ENCODE measurements at places on chromosomes 4 and X.

DNA sequence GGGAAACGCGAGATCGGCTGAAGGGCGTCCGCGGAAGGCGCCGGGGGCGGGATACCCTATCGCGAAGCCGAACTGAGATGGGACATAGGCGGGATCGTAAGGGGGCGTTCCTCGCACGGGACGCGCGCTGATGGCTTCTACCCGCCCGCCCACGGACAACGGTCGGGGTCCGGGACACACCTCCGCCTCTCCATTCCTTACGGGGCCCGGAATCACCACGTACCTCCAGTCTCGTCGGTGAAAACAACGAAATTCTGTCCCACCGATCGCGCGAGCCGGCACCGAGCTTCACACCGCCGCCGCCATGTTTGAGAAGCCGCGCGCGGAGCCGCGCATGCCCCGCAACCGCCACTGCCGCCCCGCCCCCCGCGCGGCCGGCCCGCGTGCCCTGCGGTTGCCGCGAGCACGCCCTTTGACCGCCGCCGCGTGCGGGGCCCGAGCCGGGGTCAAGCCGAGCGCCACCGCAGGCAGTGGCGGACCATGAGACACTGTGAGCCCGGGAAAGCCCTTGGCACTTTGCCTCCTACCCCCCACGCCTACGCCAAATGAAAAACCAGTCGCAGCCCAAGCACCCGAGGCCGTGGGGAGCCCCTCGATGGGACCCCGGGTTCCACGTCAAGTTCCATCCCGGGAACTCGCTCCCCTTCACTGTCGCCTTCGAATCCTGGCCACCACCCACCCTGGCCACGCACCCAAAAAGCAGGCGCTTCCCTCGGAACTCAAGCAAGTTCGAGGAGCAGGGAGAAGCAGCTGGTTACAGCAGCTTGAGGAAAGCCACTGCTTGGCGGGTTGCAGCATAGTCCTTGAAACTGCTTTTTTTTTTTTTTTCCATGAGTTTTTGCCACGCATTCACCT, at the start of gene SCML2:
SCML2 (minus strand) TSS at position 320 of the 855 bp plus-strand sequence. CDS start 20,617 bp downstream, outside the sequence.
- DNase-seq = peak; percentile 59

- DNase-seq = peak; percentile 16
Observed at GRCh38 chrX:100615005-100615404, 21.6 kb downstream of the TSPAN6 start.

DNA sequence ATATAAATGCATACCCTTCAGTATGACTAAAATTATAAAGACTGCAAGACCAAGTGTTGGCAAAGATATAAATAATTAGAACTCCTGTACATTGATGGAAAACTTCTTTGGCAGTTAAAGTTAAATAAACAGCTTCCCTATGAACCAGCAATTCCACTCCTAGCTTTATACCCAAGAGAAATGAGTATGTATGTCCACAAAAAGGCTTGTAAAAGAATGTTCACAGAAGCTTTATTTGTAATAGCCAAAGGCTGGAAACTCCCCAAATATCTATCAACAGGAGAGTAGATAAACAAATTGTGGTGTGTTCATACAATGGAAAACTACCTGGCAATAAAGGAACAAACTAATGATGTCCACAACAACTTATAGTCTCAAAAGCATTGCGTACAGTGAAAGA, 184.8 kb downstream of the AMELX start:
- DNase-seq = no peak

DNA sequence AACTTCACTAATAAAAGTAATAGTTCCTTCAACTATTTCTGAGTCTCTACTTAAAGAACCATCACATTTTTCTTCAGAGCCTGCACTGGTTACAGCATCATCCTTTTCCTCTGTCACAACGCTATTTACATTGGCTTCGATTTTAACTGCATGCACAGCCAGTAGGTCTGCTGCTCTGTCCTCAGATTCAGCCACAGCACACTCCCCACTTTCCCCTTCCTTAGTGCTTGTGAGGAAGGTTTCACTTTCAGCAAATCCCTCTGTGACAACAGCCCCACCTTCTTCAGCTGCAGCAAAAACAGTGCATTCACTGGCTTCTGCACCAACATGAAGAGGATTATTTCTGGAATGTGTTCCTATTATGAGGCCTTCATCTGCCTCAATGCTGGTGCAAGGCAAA, 25.7 kb downstream of the BOD1L1 start:
- DNase-seq = no peak

DNA sequence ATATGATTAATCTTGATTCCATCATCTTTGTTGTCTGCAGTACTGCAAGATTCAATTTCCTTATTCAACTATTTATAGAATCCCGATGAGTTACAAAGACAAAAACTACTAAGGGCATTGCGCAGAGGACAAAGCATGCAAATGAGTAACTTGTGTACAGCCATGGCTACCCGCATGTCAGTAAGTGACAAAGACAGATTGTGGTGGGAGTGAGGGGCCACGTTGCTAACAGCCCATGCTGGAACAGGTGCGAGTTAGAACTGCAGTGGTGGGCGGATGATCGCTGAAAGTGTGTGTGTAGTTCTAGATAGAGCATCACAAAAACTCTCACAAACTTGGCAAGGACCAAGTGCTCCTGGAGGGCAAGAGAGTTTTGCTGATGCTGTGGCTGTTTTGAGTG, 49.5 kb downstream of the ACOX3 start:
- no peak for DNase-seq

DNA sequence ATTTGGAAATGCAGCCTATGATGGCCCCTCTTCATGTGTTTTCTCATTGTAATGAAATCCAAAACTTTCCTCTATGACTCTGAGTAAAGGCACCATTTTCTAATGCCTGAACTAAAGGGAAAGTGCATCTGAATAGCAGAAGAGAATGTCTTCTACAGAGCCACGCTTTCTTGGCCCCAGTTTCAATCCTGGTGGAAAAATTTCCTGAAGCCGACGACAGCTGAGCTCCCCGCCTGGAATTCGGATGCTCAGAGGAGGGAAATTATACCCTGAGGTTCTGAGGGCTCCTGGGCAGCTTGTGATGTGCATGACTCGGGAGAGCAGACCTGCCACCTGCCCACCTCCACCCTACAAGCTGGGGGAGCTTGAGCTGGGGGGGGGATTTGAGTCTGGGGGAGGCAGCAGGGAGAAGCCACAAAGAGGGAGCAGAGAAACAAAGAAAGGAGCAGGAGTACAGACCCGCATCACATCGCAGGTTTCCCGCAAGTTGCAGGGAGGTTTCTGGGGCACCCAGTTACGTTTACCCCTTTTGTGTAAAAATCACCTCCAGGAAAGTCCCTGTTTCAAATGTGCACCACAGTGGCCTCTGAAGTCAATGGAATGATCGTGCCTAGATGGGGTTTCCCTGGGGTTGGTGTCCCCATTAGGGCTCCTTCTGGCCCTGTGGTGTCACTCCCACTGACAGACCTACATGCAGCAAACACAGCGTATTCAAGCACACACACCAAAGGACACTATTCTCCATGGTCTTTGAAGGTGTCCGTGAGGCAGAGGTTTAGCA, 145.6 kb upstream of the RBPJ start:
- peak; percentile 54 for DNase-seq

GRCh38 chr4:90318193-90318592, 191.0 kb downstream of the CCSER1 start:
- DNase-seq = no peak

Measured in activated T-cell treated with anti-CD3 and anti-CD28 coated beads, Interleukin-2, amount 50 U/mL, for 72 hours (primary cell).